Cerebellar cortex (tissue), 1 donor: ENCODE measurements at places on chromosomes 1 and 21.

DNA sequence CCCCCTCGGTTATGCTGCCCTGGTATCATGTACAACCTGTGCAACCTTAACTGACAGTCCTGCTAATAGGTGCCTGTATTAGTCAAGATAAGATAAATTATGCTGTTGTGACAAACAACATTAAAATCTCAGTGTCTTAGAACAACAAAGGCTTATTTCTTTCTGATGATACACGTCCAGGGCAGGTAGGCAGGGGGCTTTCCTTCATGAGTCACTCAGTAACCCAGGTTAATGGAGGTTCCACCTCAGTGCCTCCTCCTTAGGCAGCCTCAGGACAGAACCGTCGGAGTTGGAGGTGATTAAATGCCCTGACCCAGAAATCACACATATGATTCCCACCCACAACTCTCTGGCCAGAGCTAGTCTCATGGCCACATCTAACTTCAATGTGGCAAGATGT is 94.6 kb upstream of the CASZ1 start:
- no peak for DNase-seq

DNA sequence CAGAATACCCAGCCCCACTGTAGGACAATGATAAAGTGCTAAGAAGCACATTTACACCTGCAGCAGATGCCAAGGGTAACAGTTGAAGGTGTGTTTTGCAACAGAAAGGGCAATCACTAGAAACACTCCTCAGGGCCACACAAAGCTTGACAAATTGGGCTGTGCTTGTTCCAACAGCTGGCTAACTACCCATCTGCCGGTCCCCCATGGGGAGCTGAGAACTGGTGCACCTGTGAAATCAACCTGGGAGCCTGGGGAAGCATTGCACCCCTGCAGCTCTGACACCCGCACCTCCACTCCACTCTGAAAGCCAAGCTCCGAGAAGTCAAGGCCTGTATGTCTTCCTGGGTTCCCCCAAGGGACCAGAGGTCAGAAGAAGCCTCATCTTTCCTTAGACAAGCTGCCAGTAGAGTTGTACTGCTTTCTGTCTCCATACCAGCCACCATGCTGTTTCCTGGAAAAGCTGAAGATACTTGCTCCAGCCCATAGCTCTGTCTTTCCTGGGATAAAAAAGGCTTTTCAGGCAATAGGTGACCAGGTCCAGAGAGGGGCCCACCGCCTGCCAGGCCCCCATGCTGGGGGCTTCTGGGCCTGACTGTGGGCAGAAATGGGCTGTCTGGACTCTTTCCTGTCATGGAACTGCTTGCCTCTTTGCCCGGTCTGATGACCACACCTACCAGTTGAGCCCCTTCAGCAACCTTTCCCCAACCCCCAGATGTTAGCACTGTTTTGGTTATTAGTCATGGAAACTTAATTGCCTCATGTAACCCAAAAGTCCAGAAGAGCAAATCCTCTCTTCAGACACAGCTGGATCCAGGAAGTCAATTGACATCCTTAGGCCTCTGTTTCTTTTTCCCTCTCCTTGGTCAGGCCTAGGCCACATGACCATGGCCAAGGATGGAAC is 93.6 kb downstream of the KIF14 start:
- no peak for DNase-seq

- peak; percentile 84 for DNase-seq
These were observed 19.6 kb downstream of the FH start for GRCh38 chr1:241499910-241500309.

- no peak for DNase-seq
These were observed 7.2 kb upstream of the PDE9A start for GRCh38 chr21:42646076-42646825.

GRCh38 chr1:209790286-209791193 is 6.2 kb upstream of the C1orf74 start:
- DNase-seq = no peak

GRCh38 chr1:230120921-230121381 is 53.9 kb downstream of the GALNT2 start:
- peak; percentile 21 for DNase-seq
